ENCODE measurements at places on chromosomes 11 and 22. TPM values are rescaled to one million over a fixed set of nuclear protein-coding genes. Genes with fewer than 3 reads are reported as not detected.

DNA sequence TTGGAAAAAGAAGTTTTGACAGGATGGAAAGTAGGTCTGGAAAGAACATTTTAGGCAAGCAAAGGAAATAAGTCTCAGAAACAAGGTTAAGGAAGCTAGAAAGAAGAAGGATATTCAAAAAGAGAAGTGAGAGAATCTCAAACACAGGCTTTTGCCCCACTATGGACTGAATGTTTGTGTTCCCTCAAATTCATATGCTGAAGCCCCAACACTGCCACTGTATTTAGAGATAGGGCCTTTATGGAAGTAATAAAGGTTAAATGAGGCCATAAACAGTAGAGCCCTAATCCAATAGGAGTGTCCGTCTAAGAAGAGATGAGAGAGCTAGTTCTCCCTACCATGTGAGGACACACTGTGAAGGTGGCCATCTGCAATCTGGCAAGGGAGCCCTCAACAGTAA, 20.6 kb upstream of the RPS13 start:
- DNase-seq, result no peak

DNA sequence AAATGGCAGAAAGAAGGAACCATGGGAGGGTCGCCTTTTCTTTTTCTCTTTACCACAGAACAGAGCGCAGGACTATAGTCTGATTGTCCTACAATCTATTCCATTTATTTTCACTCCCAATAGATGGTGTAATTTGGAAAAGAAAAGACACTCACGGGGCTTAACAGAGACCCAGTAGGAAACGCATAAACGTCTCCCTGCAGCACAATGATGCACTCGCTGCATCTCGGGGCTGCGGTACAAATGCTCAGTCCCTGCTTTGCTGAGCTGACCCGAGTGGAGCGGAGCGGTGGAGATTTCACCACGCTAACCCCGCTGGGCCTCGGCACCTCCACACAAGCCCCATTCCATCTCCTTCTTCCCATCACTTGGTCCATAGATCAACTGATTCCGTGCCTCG, 1.5 kb downstream of the FEZ1 start:
- DNase-seq, result peak; percentile 16

- DNase-seq, result no peak
These were observed 42.0 kb downstream of the ALG9 start for GRCh38 chr11:111829185-111829968.

- no peak for DNase-seq
These were observed 11.7 kb downstream of the MAFF start for GRCh38 chr22:38213319-38213989.

- peak; percentile 36 for DNase-seq
These were observed 24.0 kb downstream of the SLCO2B1 start for GRCh38 chr11:75174781-75175370.

DNA sequence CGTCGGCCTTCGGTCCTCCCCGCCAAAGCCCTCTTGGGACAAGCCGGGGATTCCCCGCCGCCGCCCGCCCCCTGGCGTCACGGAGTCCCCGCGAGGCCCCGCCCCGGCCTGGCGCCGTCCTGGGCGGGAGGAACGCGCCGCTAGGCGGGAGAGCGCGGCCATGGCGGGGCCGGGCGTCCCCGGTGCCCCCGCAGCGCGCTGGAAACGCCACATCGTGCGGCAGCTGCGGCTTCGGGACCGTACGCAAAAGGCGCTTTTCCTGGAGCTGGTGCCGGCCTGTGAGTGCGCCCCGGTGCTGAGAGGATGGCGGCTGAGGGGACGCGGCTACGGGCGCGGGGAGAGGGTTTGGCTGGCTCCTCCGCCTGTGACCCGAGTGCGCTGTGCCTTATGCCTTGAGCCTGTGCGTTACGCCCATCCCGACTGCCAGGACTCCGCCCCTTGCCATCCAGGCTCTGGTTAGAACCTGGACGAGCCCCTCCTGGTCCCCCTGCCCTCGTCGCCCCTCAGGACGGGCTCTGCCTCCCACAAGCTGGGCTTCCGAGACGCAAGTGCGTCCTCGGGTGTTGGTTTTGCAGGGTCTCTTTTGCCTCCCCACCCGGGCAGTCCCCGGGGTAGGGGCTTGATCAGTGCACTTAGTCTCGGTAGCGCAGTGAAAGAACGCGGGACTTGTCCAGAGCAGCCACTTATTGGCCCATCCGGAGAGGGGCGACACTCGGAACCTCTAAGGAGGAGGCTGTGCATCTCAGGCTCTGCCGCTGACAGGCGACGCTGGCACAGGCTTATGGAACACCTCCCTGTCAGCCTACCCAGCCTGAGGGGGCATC, at the start of gene ATG16L2:
TSS of gene ATG16L2 (plus strand) at position 126 of the 824 bp plus-strand sequence. CDS start at position 161, 35 bp downstream.
- DNase-seq, result peak; percentile 82

DNA sequence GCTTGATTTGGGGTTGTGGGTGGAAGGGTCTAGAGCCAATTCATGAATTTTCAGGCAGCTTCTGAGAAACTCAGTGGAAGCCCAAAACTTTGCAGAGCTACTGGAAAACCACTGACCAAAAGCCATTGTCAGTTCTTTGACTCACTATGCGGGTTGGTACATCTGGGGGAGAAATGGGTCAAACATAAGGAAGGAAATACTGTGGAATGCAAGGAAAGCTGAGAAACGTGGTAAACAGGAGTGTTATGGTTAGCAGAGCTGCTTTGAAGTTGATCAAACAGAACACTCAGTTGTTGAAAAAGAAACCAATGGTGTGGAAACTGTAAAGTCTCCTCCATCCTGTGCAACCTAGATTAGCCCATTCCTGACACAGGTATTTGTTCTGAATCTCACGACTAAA, 6.3 kb upstream of the ABTB2 start:
- no peak for DNase-seq

- DNase-seq, result no peak
These were observed 106.7 kb downstream of the ETS1 start for GRCh38 chr11:128480665-128481064.

DNA sequence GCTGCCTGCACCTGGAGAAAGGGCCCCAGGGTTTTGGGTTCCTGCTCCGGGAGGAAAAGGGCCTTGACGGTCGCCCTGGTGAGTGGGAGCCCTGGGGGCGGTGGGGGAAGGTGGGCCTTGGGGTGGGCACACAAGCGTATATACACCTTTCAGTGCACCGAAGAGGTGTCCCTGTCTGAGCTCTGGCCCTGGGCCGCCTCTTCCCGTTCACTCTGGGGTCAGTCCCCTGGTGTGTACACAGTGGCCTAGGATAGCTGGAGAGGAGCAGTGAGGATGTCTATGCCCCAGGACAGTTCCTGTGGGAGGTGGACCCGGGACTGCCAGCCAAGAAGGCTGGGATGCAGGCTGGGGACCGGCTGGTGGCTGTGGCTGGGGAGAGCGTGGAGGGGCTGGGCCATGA, 2.8 kb downstream of the NHERF4 start:
- no peak for DNase-seq

- peak; percentile 33 for DNase-seq
These were observed 182.3 kb downstream of the TENM4 start for GRCh38 chr11:79258576-79258975.

- DNase-seq, result no peak
These were observed 5.8 kb downstream of the TCN2 start for GRCh38 chr22:30612789-30613188.

DNA sequence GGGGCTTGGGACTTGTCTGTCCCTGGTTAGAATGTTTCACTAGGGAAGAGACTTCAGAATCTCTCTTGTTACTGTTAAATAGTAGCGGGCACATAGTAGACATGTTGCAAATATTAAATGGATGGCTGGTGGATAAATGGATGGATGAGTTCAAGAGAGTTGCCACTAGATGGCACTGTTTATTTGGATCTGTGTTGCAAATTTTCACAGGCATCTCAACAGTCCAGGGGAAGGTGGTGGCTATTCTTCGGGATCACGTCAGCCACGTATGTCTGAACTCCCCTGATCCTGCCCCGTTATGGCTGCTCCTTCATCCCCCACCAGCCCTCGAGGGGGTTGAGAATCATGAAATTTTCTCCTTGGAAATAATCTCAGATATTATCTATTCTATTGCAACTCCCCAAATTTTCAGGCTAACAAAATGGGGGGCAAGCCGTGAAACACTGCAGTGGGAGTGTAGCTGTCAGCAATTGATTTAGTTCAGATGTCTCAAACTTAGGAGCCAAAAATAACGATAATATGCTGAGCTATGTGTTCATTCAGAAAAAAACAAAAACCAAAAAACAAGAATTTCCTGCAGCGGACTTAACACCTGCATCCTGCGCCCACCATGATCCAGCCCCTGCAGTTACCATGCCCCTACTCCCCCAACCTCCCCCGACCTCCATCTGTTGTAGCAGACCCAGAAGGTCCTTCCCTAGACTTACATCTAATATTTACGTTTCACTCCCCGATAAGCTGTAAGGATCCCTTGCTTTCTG, 29.1 kb upstream of the BIRC3 start:
- DNase-seq, result peak; percentile 70

DNA sequence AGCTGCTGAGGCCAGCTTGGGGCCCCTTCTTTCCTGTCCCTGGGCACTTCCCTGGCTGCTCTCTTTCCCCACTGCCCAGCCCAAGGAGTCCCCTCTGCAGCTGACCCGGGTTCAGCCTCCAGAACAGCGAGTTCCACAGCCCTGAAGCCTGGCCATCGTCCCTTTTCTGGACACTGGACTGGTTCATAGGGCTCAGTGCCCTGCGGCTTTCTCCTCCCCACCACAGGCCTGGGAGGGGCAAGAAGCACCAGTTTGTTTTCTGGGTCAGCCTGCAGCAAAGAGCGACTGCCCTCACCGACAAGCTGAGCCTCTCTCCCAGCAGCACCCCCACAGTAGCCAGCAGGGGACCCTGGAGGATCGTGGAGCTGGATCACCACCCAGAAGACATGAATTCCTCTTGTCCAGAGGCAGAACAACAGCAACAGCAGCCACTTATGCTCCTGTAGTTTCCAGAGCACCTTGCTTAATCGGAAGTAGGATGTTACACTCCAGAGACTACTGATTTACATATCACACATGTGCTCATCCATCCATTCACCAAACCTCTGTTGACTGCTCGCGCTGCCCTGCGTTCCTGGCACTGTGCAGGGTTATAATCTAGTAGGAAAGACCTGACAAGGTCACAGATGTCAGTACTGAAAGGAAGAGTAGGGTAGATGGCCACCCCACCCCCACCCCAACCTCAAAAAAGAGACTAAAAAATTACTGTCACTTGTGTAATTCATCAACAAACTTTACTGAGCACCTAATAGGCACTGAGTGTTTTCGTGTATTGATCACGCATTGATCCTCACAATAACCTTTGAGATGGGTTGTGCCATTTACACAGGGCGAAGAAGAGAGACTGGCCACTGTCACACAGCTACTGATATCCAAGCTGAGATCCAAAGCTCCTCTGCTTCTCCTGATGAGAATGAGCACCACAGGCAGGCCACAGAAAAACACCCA, 13.0 kb upstream of the CXCR5 start:
- peak; percentile 50 for DNase-seq

Gene GGT5
- under 0.01 TPM for total RNA-seq

Gene OLFML1
- total RNA-seq, result 22.8 TPM

Measured in fibroblast of lung (primary cell).